ENCODE measurements at places on chromosomes 5 and 9.

- DNase-seq = no peak
Observed at GRCh38 chr5:125521289-125521688, 774.9 kb upstream of the ZNF608 start.

- DNase-seq = no peak
Observed at GRCh38 chr5:126613941-126614592, 13.3 kb downstream of the PHAX start.

GRCh38 chr5:759781-760362 is 24.7 kb downstream of the ZDHHC11B start:
- DNase-seq = no peak

GRCh38 chr5:177396807-177397206 is 3.7 kb downstream of the PFN3 start:
- no peak for DNase-seq
